WTC11 (cell line): ENCODE measurements at places on chromosomes 2 and 18. TPM values are rescaled to one million over a fixed set of nuclear protein-coding genes. Genes with fewer than 3 reads are reported as not detected.
A peak's percentile ranks its signal among the peaks of the same experiment; 100 is the strongest.

DYNAP gene
- total RNA-seq, result 0.46 to 0.94 TPM (median 0.50 TPM) in 3 replicates

VRK2 gene
- 20.1 to 21.0 TPM (median 20.4 TPM) in 3 replicates for total RNA-seq

CYS1 gene
- total RNA-seq, result 0.85 to 1.2 TPM (median 1.1 TPM) in 3 replicates

SLC23A3 gene
- total RNA-seq, result 0.41 to 0.59 TPM (median 0.55 TPM) in 3 replicates

CXCR1 gene
- not detected in 3 replicates for total RNA-seq

HAUS1 gene
- 58.7 to 68.3 TPM (median 68.1 TPM) in 3 replicates for total RNA-seq

TLX2 gene
- 0.18 to 0.39 TPM (median 0.26 TPM) in 3 replicates for total RNA-seq

POMC gene
- total RNA-seq, result 3.2 to 4.4 TPM (median 3.7 TPM) in 3 replicates

- no peak for DNase-seq
These were observed 182.5 kb downstream of the TMX3 start for GRCh38 chr18:68532328-68532885.

DNA sequence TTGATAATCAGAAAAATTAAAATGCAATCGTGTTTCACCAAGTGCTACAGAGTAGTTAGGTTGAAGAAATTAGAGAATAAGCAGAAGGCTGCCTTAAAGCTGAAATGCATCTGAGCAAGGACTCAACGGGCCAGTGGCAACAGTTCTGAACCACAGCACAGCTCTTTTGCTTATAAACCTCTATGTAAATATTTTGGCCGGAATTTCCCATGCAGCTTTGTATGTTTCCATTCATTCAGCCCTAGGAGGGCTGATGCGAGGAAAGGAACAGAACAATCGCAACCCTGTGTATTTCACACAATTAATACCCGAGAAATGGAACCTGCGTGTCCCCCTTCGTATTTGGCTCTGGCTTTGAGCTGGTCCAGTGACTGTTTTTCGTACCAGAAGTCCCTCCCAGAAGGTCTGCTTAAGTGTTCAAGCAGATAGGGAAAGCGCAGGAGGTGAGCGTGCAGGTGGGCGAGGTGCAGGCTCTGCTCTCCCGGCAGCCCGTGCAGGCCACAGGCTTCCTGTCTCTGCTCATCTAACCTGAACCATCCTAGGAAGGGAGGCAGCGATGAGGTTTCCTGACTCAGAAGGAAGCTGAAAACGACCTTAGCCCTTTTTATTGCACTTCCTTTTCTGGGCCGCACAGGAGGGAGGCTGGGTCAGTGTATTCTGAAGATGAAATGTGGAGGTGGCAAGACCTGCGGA, 67.3 kb downstream of the ASB1 start:
- no peak for DNase-seq

- no peak for DNase-seq
These were observed 267.8 kb downstream of the DPP10 start for GRCh38 chr2:114709936-114710850.

GRCh38 chr2:213691351-213691750, 407.1 kb downstream of the SPAG16 start:
- no peak for DNase-seq

GRCh38 chr18:10546557-10547300, 20.9 kb downstream of the NAPG start:
- no peak for DNase-seq

DNA sequence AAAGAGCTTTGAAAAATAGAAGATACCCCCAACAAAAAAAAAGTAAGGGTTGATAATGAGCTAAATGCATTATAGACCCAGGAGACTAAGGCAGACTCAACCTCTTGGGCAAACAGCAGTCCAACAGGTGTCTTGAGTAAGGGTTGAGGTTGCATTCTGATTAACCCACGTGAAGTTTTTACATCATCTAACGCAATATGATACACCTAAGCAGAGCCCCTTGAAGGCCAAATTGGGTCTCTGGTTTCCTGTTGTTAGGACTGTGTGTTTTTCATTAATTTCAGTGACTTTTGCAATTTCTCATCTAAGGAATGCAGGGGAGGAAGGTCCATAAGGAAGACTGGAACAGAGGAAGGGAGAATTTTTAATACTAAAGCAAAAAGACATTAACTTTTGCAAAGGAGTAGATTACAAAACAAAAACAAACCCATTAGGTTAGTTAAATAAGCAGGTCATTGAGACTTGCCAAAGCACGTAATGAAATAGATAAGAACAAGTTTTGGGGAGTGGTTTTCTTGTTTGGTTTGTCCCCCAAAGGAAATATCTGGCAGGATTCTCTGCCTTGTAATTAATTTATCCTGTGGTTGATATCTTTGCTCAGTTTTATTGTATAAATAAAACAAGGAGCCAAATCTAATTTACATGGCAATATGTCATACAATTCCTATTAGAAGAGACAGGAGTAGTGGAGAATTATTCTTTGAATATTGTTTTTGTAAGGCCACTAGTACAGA, 244.3 kb downstream of the ETAA1 start:
- no peak for DNase-seq

DNA sequence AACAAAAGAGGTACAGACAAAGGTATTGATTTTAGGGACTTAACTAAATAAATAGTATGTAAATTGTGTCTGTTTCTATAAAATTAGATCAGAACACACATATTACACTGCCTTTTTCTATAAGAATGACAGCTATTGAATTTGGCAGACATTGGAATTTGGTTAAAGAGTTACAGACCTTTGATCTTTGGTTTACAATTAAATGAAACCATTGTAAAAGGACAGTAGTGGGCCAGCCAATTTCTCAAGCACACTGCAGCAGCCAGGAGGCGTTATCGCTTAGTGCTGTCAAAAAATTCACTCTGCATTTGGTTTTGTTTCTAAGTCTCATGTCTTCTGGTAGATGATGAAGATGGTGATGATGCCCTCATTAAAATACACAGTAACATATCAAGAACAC, 175.9 kb downstream of the NR4A2 start:
- no peak for DNase-seq

DNA sequence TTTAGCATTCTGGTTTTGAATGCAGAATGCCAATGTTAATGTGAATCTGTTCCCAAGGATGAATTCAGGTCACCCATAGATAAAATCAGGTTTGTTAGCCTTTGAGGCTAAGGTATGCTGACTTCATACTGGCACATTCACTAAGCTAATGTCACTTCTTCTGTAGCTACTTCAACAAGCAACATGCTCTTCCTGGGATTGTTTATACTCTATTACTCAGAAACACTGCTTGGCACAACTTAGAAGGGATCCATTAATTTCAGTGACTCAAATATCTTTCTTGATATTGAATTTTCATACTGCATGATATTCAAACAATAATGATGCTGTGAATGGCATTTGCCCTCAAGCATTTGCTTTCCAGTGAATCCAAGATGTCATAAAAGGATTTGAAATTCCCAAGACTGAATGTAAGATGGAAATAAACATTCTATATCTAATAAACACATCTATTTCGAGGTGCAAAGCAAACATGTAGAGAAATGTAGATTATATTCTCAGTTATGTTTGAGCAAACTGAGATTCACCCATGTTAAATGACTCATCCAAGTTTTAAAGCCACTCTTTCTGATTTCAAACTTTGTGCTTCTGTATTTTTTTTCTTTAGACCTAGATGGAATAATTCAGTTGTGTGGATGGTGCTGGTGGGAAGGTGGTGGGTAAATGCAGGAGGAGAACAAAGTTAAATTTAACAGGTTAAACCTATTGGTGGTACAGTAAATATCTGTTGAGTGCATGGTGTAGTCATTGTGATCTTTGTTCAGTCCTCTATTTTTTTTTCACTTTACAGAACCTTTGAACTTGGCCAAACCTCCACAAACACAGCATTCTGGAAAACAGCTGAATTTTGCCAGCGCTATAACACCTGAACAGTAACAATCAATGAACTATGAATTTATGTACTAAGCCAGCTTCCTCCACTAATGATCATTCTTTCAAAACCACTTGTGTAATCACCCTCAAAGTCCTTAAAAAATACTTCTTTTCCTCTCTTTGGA, 162.1 kb upstream of the XIRP2 start:
- no peak for DNase-seq

- DNase-seq, result no peak
These were observed 69.6 kb downstream of the SRBD1 start for GRCh38 chr2:45541450-45541849.

DNA sequence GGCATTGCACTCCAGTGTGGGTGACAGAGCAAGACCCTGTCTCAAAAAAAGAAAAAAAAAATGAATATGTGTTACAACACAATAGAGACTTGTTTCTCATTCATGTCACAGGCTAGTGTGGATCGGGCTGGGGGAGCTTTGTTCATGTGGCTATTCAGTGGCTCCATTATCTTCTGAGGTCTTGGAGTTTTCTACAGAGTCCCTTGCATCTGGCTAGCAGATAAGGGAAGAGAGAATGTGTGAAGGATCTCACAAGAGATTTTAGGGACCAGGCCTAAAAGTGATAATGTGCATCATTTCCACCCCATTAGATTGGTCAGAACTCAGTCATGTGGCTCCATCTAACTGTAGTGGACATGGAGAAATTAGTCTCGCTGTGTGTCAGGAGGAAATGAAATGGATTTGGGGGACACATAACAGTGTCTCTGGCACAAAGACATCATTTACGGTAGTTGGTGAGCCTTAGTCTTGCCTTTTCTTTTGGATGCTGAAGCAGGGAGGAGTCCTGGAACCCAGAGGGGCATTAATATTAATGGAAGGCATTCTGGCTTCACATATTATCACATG, 32.4 kb upstream of the CASP10 start:
- no peak for DNase-seq

DNA sequence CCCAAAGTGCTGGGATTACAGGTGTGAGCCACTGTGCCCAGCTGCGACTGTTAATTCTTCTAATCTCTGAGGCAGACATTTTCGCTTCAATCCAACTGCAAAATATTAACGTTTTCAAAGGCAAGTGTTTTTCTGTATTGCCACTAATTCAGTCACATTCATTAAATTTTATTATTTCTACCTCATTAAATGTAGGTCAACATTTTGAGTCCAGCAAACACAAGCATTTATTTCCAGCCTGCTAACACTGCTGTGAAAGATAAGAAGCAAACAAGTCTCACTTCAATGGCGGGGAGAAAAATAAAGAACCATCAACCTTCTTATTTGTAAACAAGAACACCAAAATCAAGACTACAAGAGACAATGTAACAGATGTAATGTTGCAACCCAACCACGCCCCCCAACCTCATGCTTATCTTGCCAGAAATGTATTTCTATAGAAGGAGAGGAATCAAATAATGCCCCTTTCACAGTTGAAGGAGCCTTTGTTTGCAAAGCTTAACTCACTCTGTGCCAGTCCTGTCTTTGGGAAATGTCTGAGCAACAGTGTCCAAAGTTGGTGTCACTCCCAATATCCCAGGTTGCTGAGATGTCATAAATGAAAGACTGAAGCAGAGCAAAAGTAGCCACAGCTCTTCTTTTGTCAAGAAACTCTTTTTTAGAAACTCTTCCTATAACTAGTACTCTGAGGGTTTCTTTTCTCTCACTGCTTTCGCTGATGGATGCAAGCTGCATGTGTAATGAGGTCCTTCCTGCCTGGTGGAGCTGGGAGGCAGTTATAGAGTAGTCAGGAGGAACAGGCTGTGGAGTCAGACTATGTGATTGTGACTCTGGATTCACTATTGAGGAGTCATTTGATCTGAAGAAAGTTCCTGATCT, 8.6 kb downstream of the DOCK10 start:
- DNase-seq, result no peak

GRCh38 chr2:120179396-120179795, 43.8 kb downstream of the TMEM185B start:
- DNase-seq, result no peak

DNA sequence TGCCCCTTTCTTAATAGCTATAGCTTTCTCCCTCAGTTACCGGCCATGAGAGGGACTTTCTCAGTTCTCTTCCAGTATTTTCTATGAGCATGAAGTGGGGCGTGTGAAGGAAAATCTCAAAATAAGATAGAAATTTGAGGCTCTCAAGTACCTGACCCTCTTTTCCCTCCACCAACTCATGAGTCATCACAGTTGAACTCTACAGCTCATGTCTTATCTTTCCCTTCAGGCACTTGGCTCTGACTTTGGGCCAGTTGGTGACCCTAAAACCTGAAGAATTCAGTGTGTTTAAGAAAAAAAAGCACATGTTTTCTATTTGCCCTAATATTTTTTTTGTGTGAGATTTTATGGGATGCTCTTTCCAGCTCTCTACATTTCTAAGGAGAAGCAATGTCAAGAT, 896.7 kb upstream of the ZEB2 start:
- no peak for DNase-seq

DNA sequence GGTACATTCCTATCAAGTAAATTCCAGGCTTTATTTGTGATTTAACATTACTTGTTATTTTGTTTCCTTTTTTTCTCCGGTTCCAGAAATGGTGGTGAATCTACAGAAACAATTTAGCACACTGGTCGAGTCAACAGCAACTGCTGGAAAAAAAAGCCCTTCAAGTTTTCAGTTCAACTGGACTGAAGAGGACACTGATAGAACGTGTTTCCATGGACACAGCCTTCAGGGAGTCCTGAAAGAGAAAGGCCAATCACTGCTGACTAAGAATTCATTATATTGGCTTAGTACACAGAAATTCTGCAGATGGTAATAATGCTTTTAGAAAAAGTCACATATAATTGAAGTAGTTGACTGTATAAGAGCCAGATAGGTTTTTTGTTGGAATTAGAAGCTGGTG, 32.0 kb upstream of the GRHL1 start:
- DNase-seq, result no peak

- DNase-seq, result no peak
These were observed 59.7 kb upstream of the CAPN13 start for GRCh38 chr2:30866974-30867373.

DNA sequence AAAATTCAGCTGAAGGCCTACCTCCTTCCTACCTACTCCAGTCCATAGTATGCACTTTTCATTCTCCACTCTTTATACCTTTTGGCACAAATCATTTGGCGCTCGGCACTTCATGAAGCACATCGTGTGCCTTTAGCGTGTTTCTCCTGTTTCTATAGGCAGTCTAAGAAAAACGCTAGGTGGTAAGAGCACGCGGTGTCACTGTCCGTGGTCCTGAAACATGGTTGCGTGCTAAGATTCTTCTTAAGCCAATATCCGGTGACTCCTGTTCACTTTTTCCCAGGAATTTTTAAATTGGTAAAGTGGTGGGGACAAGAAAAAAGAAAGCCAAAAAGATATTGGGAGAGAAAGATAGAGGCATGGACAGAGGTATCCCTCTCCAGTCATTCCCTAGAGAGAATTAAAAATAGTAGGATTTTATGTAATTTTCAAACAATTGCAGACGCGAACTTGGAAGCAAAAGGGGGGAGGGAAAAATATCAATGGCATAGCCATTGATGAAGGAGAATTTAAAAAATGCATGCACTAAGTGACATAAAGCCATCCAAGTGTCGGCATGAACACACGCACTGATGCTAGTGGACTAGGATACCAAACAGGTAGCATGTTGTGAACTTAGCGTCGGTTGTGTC, 1.4 kb upstream of the CTNNA2 start:
- peak; percentile 79 for DNase-seq
